Cardiac muscle cell (in vitro differentiated cells and primary cell): ENCODE measurements at places on chromosomes 2 and 18.

DNA sequence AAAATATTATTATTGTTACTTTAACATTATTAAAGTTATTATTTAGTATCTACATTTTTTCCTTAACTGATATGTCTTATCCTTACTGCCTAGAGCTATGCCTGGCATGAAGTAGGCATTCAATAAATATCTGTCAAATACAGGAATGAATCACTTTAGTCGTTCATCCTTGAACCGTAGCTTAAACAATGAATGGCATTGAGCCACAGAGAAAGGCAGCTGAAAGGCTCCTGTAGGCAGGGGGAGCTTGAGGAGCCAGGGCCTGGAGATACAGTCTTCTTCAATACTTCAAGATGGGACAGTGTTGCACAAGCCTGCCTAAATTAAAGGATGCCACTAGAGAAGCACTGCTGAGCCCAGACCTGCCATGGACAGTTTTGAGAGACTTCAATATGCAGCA is 22.5 kb downstream of the CYRIA start:
- no peaks in the 10 kb centered on the region for H3K36me3 ChIP-seq
- H3K4me3 ChIP-seq: no peak overlapping the region
- H3K27ac ChIP-seq: no peak overlapping the region
- H3K4me1 ChIP-seq: no peaks in the 10 kb centered on the region

DNA sequence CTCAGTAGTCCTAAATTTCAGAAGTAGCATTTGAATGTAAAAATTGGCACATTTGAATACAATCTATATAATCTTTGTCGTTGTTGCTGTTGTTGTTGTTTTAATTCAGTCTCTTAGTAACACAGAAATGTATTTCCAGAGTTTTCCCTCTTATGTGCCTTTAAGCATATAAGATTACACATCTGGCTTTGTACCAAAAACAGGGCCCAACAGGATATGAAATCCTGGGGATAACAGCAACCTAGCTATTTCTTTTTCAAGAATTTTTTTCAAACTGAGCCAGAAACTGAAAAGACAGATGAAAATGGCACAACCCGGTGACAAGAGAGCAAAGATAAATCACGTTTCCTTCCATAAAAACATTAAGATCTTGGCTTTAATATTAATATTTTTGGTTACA is 906.7 kb downstream of the NRXN1 start:
- peaks cover 6% of the 10 kb centered on the region for H3K4me1 ChIP-seq
- no peak overlapping the region for H3K27ac ChIP-seq
- no peaks in the 10 kb centered on the region for H3K36me3 ChIP-seq
- DNase-seq: peak; percentile 1
- no peak overlapping the region for H3K4me3 ChIP-seq
- H3K27me3 ChIP-seq: no peaks in the 10 kb centered on the region

DNA sequence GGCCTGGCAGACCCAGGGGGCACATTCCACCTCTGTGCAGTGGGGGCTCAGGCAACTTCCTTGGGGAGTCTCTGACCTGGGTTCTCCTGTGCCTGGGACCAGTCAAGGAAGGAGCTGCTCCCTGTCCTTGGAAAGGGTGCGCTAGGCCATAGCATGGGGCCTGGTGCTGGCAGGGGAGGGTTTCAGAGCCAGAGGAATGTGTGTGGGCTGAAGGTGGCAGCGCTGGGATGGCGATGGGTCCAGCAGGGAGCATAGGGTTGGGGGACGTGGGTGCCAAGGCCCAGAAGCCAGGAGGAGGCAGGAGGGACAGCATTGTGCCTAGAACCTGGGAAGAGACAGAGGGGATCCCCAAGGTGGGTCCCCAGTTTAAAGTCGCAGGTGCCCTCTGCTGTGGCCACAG is 66.3 kb upstream of the TUBA3E start:
- no peaks in the 10 kb centered on the region for H3K27me3 ChIP-seq
- no peaks in the 10 kb centered on the region for H3K36me3 ChIP-seq
- DNase-seq: no peak
- H3K27ac ChIP-seq: no peak overlapping the region

DNA sequence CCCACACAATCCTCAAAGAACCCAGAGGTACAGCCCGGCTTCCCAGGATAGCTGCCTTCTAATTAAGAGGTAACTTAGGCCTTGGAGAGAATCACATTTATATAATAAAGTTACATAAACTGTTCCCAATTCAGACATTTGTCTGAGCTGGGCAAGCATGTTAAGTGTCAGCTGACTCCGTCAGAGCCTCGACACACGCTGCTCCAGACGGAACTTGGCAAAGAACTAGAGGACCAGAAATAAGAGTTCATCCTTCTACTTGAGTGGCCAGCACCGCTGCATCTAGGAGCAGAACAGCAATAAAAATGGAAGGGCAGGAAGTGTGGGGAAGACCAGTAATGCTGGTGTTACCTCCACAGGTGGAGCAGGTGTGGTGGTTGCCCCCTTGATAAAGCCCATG is 80.5 kb downstream of the MYO5B start:
- H3K27me3 ChIP-seq: no peaks in the 10 kb centered on the region
- H3K4me3 ChIP-seq: no peak overlapping the region
- DNase-seq: no peak
- peaks cover 5% of the 10 kb centered on the region for H3K4me1 ChIP-seq
- no peaks in the 10 kb centered on the region for H3K36me3 ChIP-seq
- H3K27ac ChIP-seq: no peak overlapping the region

GRCh38 chr2:226862623-226863022 is 26.8 kb downstream of the RHBDD1 start:
- DNase-seq: no peak
- H3K4me3 ChIP-seq: no peak overlapping the region
- H3K27ac ChIP-seq: no peak overlapping the region
- H3K4me1 ChIP-seq: peaks cover 5% of the 10 kb centered on the region
- H3K27me3 ChIP-seq: no peaks in the 10 kb centered on the region
- no peaks in the 10 kb centered on the region for H3K36me3 ChIP-seq

DNA sequence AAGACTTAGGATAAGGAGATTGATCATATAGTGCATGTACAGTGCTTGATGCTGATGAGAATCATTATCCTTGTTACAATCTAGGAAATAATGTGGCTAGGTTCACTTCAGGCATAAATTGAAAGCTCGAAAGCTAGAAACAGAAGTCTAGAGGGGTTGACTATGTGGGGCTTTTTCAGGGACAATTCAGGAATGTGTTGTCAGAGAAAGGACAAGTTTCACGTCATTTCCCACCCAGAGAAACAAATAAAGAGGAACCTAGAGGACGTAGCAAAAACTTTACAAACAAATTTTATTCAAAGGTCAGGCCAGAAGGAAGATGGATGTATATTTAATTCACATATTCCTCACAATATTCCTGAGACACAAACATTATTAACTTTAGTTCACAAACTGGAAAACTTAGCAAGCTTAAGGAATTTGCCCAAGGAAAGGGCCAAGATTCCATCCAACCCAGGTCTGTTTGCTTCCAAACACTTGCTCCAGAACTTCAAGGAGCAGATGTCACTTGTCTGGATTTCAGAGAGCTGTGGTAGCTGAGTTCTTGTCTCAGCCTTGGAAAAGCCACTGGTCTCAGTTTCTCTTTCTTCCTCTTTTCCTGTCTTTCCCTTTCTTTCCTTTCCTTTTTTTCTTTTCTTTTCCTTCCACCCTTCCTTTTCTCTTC is 7.4 kb downstream of the CYRIA start:
- H3K4me1 ChIP-seq: peaks cover 5% of the 10 kb centered on the region
- no peaks in the 10 kb centered on the region for H3K36me3 ChIP-seq
- no peak overlapping the region for H3K4me3 ChIP-seq
- H3K27ac ChIP-seq: no peak overlapping the region

GRCh38 chr2:74048147-74048546 is 63.4 kb downstream of the TET3 start:
- peaks cover 13% of the 10 kb centered on the region for H3K4me1 ChIP-seq
- no peak overlapping the region for H3K27ac ChIP-seq
- H3K36me3 ChIP-seq: no peaks in the 10 kb centered on the region
- H3K27me3 ChIP-seq: no peaks in the 10 kb centered on the region

DNA sequence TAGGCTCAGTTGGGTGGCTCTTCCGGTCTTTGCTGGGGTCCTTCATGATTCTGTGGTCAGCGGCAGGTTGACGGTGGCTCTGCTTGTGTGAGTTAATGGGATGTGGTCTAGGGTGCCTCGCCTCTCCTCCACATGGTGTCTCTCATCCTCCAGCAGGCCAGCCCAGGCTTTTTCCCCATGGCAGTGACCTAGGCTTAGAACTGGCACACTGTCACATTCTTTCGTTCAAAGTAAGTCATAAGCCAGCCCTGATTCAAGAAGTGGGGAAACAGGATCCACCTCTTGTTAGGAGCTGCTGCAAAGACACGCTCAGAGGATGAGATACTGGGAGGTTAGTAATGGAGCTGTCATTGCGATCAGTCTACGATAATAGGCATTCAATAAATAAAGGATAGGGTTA is 46.0 kb upstream of the CTIF start:
- peaks cover 5% of the 10 kb centered on the region for H3K4me1 ChIP-seq
- H3K27me3 ChIP-seq: no peaks in the 10 kb centered on the region
- H3K4me3 ChIP-seq: no peak overlapping the region
- no peak for DNase-seq

GRCh38 chr2:118151831-118152230 is 63.6 kb downstream of the INSIG2 start:
- no peaks in the 10 kb centered on the region for H3K4me1 ChIP-seq
- no peaks in the 10 kb centered on the region for H3K36me3 ChIP-seq

GRCh38 chr2:9002313-9002636 is 1.2 kb downstream of the MBOAT2 start:
- no peak overlapping the region for H3K27ac ChIP-seq
- peak overlapping the region; percentile 99 for H3K4me3 ChIP-seq
- peaks cover 19% of the 10 kb centered on the region for H3K4me1 ChIP-seq
- no peaks in the 10 kb centered on the region for H3K36me3 ChIP-seq

GRCh38 chr2:168244318-168244717 is 3.1 kb downstream of the STK39 start:
- H3K36me3 ChIP-seq: no peaks in the 10 kb centered on the region
- H3K4me3 ChIP-seq: no peak overlapping the region
- no peaks in the 10 kb centered on the region for H3K27me3 ChIP-seq
- H3K4me1 ChIP-seq: peaks cover 53% of the 10 kb centered on the region
- peak overlapping the region; percentile 1 for H3K27ac ChIP-seq
- no peak for DNase-seq

DNA sequence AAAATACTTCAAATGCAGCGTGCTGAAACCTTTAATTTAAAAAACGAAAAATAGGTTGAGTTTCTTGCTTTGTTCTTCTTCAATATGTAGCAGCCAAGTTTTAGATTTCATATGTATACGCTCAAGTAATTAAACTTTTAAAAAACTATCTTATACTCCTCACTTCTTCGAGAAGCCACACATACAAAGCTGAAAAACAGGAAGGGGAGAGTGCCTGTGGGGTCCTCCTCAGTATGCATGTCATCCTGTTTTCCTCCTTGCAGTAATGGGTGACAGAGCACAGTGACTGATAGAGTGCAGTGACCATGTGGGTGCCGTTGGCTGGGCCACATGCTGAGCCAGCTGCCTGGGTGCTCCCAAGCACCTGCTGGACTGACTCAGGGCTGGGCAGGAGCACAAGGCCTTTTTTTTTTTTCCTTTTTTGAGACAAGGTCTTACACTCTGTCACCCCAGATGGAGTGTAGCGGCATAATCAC is 33.3 kb downstream of the UXS1 start:
- H3K36me3 ChIP-seq: peaks cover 7% of the 10 kb centered on the region
- no peak overlapping the region for H3K4me3 ChIP-seq
- peaks cover 48% of the 10 kb centered on the region for H3K4me1 ChIP-seq
- no peaks in the 10 kb centered on the region for H3K27me3 ChIP-seq
- DNase-seq: no peak

DNA sequence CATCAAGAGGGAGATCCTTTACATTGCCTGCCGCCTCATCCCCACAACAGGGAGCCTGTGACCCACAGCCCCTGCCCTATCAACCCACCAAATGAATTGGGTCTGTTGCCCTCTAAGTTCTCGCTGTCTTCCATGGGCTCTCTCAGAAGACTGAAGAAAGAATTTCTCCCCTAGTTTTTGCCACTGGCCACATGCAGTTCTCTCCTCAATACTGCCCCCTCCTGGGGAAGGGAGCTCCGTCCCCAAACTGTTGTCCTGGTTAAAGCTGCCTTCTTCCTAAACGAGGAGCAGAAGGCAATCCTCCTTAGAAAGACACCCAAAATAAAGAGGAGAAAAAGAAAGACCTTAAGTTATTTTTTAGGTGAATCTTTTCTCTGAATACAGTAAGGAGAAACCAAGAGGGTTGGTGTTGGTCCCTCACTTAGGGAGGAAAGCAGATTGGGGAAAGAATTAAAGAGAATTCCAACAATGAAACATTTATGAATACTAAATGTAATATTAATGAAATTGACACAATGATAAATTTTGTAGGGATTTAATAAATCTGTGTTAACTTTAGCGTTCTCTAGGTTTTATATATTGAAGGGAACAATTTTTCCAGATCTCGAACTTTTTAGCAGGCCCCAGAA is 31.1 kb upstream of the SATB2 start:
- peaks cover 3% of the 10 kb centered on the region for H3K27me3 ChIP-seq
- no peaks in the 10 kb centered on the region for H3K36me3 ChIP-seq
- H3K4me3 ChIP-seq: no peak overlapping the region
- H3K4me1 ChIP-seq: no peaks in the 10 kb centered on the region
- DNase-seq: peak; percentile 73
- no peak overlapping the region for H3K27ac ChIP-seq

- H3K27me3 ChIP-seq: no peaks in the 10 kb centered on the region
- H3K4me3 ChIP-seq: no peak overlapping the region
- H3K4me1 ChIP-seq: no peaks in the 10 kb centered on the region
- no peak overlapping the region for H3K27ac ChIP-seq
- no peaks in the 10 kb centered on the region for H3K36me3 ChIP-seq
Observed at GRCh38 chr2:185436787-185437372, 301.7 kb upstream of the FSIP2 start.
